WTC11 (cell line): ENCODE measurements at places on chromosomes 16 and 17.
A peak's percentile ranks its signal among the peaks of the same experiment; 100 is the strongest.

GRCh38 chr16:68367891-68368290 lies 57.1 kb downstream of the PRMT7 start:
- no peak overlapping the region for H3K27ac ChIP-seq
- H3K36me3 ChIP-seq, result no peaks in the 10 kb centered on the region
- peaks cover 28% of the 10 kb centered on the region for H3K4me1 ChIP-seq

GRCh38 chr16:66515596-66516508 lies 34.1 kb downstream of the TK2 start:
- H3K4me3 ChIP-seq, result no peak overlapping the region
- peak overlapping the region; percentile 76 for H3K27ac ChIP-seq
- peaks cover 11% of the 10 kb centered on the region for H3K36me3 ChIP-seq

GRCh38 chr17:11029791-11030190 lies 191.9 kb upstream of the PIRT start:
- H3K36me3 ChIP-seq, result peaks cover 50% of the 10 kb centered on the region
- no peak overlapping the region for H3K27ac ChIP-seq
- no peak overlapping the region for H3K4me3 ChIP-seq
- peaks cover 3% of the 10 kb centered on the region for H3K4me1 ChIP-seq
- no peak for DNase-seq
- H3K27me3 ChIP-seq, result 0 out of 2 replicates have a peak, but pooled peaks cover 5% of the 10 kb centered on the region

GRCh38 chr16:80526418-80527061 lies 14.3 kb upstream of the DYNLRB2 start:
- peak; percentile 50 for DNase-seq
- no peaks in the 10 kb centered on the region for H3K36me3 ChIP-seq
- H3K4me1 ChIP-seq, result peaks cover 7% of the 10 kb centered on the region; the same call in 1 of the 2 replicates
- H3K27me3 ChIP-seq, result no peaks in the 10 kb centered on the region; the same call in 1 of the 2 replicates

GRCh38 chr17:19645734-19646201 lies 2.8 kb upstream of the ALDH3A2 start:
- 0 out of 2 replicates have a peak overlapping the region, but pooled peaks have one; percentile 5 for H3K4me3 ChIP-seq
- H3K27me3 ChIP-seq, result peaks cover 8% of the 10 kb centered on the region
- no peaks in the 10 kb centered on the region for H3K36me3 ChIP-seq
- H3K27ac ChIP-seq, result no peak overlapping the region

DNA sequence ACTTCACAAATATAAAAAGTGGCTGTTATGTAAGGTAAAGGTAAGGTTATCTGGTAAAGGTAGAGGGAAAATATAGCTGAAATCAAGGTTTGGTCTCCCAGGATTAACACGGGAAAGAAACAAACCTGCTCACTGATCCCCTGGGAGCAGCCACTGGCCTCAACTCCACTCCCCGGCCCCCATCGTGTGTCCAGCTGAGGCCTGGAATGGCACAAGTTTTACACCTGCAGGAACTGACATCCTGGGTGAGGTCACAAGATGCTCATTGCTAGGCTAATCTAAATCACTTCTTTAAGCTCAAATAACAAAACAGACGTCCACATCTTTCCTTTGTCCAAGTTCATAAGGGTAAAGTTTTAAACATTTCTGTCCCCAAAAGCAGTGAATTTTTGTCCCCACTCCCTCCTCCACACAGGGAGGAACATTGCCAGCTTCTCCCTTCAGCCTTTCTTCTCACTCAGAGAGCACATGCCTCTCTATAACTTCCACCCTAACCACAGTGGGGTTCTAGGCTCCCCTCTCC lies 46.3 kb downstream of the ERN1 start:
- no peak overlapping the region for H3K4me3 ChIP-seq
- no peak for DNase-seq
- H3K36me3 ChIP-seq, result no peaks in the 10 kb centered on the region

DNA sequence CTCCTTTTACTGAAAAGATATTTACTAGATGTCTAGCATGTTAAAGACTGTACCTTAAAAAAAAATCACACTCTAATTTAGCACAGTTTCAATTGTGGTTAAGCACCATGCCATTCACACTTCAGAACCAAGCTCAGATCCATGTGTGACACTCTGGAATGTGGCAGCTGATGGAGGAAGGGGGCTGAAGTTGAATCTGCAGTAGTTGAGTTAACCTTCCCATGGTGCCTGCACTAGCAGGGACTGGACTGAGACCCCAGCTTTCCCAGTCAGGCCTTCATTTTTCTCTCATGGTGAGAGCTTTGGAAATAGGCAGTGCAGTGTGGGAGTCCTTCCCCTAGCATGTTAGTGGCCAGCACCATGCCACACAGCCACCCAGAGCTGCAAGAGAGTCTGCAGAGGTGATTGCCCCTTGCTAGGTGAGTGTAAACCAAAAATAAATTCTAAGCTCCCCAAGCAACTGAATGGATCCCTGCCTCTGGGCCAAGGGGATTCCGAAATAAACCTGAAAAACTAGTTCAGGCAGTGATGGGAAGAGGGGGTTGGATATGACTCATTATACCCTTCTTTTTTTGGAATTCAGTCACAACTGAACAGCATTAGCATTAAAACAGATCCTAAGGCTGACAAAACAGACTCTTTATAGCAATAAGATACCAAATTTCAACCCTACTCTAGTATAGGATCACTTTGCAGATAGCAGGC lies 208.5 kb downstream of the WWOX start:
- no peaks in the 10 kb centered on the region for H3K27me3 ChIP-seq
- H3K27ac ChIP-seq, result 0 out of 2 replicates have a peak overlapping the region, but pooled peaks have one; percentile 47
- peaks cover 64% of the 10 kb centered on the region for H3K4me1 ChIP-seq
- no peaks in the 10 kb centered on the region for H3K36me3 ChIP-seq

GRCh38 chr16:75576384-75576811 lies 10.2 kb downstream of the GABARAPL2 start:
- peaks cover 53% of the 10 kb centered on the region for H3K36me3 ChIP-seq
- no peak overlapping the region for H3K4me3 ChIP-seq
- DNase-seq, result no peak
- peak overlapping the region; percentile 66 for H3K27ac ChIP-seq
- no peaks in the 10 kb centered on the region for H3K27me3 ChIP-seq

- DNase-seq, result no peak
- H3K27ac ChIP-seq, result no peak overlapping the region
- peaks cover 38% of the 10 kb centered on the region for H3K4me1 ChIP-seq
These were observed 6.5 kb downstream of the GLIS2 start for GRCh38 chr16:4322121-4323052.

DNA sequence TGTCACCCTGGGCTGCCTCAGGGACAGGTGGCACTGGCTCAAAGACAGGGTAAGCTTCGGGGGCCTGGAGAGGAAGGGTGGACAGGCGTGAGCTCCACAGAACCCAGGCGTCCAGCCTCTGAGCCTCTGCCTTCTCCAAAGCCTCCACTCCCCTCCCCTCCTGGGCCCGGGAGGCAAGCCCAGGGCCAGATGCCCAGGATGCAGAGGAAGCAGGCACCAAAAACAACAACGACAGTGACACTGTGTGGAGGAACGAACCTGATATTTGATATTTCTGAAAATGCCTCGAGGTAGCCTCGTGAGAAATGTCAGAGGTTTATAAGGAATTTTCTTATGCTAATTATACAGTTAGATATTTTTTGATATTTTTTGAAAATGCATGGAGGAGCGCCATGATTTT lies 6.0 kb downstream of the BCL7C start:
- H3K4me3 ChIP-seq, result no peak overlapping the region
- no peak overlapping the region for H3K27ac ChIP-seq
- H3K36me3 ChIP-seq, result peaks cover 7% of the 10 kb centered on the region; the same call in 1 of the 2 replicates
- H3K4me1 ChIP-seq, result peaks cover 4% of the 10 kb centered on the region

DNA sequence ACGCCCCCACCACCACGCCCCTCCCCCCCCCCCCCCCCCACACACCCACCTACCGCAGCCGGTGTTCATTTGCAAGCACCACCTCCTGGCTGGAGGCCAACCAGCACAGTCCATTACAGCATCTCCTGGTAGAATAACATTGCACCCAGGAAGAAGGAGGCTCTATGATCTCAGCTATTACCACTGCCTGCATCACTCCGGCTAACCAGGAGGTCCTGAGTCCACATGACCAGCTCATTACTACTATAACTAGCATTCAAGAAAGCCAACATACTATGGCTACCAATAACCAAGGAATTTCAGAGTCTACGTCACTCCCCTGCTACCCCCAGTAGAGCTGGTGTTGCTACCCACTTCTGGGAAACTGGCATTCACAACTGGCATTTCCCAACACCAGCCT lies 81.1 kb upstream of the ALOX12 start:
- peaks cover 55% of the 10 kb centered on the region for H3K27me3 ChIP-seq
- H3K36me3 ChIP-seq, result peaks cover 2% of the 10 kb centered on the region
- no peak overlapping the region for H3K27ac ChIP-seq
- DNase-seq, result no peak
- H3K4me1 ChIP-seq, result peaks cover 4% of the 10 kb centered on the region

DNA sequence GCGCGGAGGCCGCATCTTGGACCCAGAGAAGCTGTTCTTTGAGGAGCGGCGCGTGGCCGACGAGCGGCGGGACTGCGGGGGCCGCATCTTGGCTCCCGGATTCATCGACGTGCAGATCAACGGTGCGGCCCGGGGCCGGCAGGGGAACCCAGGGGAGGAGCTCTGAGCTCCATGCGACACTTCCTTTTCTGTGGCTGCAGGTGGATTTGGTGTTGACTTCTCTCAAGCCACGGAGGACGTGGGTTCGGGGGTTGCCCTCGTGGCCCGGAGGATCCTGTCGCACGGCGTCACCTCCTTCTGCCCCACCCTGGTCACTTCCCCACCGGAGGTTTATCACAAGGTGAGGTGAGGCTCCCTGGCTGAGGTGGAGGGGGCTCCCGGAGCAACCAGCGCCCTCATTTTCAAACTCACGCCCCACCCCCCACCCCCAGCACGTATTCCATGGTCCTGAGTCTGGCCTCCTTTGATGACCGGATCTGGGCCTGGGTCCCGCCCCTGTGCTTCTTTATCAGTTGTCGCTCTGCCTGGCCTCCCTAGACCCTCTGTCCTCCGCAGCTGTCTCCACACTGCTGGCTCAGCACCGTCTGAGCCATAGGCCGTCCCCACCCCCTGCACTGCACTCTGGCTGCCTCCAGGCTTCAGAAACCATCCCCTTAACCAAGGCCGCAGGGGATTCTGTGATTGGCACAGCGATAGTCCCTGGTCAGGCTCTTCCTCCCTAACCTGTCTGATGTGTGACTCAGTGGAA lies 787 bp downstream of the AMDHD2 start:
- H3K27me3 ChIP-seq, result no peaks in the 10 kb centered on the region
- peaks cover 19% of the 10 kb centered on the region for H3K4me1 ChIP-seq
- DNase-seq, result no peak
- H3K36me3 ChIP-seq, result peaks cover 8% of the 10 kb centered on the region

- H3K36me3 ChIP-seq, result peaks cover 16% of the 10 kb centered on the region
- H3K27ac ChIP-seq, result no peak overlapping the region
These were observed 382.0 kb downstream of the GRIN2A start for GRCh38 chr16:9800186-9800738.

GRCh38 chr17:2433696-2434095 lies 32.8 kb upstream of the MNT start:
- peak overlapping the region; percentile 84 for H3K27ac ChIP-seq
- peaks cover 39% of the 10 kb centered on the region for H3K36me3 ChIP-seq
- peaks cover 33% of the 10 kb centered on the region for H3K4me1 ChIP-seq
- no peak overlapping the region for H3K4me3 ChIP-seq
- H3K27me3 ChIP-seq, result no peaks in the 10 kb centered on the region

GRCh38 chr17:39622380-39623006 lies 4.3 kb upstream of the PPP1R1B start:
- H3K27ac ChIP-seq, result no peak overlapping the region
- peaks cover 77% of the 10 kb centered on the region for H3K27me3 ChIP-seq
- DNase-seq, result no peak
- H3K36me3 ChIP-seq, result no peaks in the 10 kb centered on the region

GRCh38 chr17:51475730-51476129 lies 215.4 kb downstream of the UTP18 start:
- H3K27ac ChIP-seq, result no peak overlapping the region
- no peaks in the 10 kb centered on the region for H3K27me3 ChIP-seq
- H3K4me3 ChIP-seq, result no peak overlapping the region
- DNase-seq, result no peak

- peaks cover 10% of the 10 kb centered on the region for H3K36me3 ChIP-seq
- H3K27ac ChIP-seq, result no peak overlapping the region
- H3K4me1 ChIP-seq, result no peaks in the 10 kb centered on the region
- no peak for DNase-seq
These were observed 142.6 kb upstream of the CPHXL start for GRCh38 chr16:75868636-75869632.

GRCh38 chr16:81676066-81676882 lies 102.8 kb upstream of the PLCG2 start:
- no peak overlapping the region for H3K4me3 ChIP-seq
- H3K4me1 ChIP-seq, result peaks cover 5% of the 10 kb centered on the region
- peaks cover 33% of the 10 kb centered on the region for H3K36me3 ChIP-seq
- peak overlapping the region; percentile 17 for H3K27ac ChIP-seq
- no peak for DNase-seq

DNA sequence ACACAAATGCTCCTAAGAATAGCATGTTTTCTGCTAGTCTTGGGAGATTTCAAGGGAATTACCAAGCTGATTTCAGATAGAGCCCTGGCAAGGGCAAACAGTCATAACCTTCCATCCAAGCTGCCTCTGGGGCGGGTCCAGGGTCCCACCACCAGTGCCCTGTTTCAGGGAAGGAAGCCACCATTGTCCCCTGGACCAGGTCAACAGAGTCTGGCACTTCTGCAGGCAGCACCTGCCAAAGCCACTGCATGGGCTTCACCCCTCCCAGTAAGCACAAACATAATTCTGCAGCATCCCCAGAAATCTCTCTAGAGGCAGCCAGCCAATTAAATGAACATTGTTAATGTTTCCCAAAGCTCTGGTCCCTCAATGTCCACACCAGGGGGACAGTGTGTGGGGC lies 143.0 kb downstream of the SALL1 start:
- H3K4me3 ChIP-seq, result no peak overlapping the region
- H3K27ac ChIP-seq, result no peak overlapping the region
- H3K27me3 ChIP-seq, result peaks cover 3% of the 10 kb centered on the region
- DNase-seq, result no peak
- no peaks in the 10 kb centered on the region for H3K4me1 ChIP-seq

GRCh38 chr16:88857728-88858339 lies 907 bp downstream of the TRAPPC2L start:
- H3K27me3 ChIP-seq, result no peaks in the 10 kb centered on the region
- peak overlapping the region; percentile 94 for H3K27ac ChIP-seq
- H3K4me1 ChIP-seq, result peaks cover 20% of the 10 kb centered on the region
- DNase-seq, result peak; percentile 72
- peak overlapping the region; percentile 99 for H3K4me3 ChIP-seq

DNA sequence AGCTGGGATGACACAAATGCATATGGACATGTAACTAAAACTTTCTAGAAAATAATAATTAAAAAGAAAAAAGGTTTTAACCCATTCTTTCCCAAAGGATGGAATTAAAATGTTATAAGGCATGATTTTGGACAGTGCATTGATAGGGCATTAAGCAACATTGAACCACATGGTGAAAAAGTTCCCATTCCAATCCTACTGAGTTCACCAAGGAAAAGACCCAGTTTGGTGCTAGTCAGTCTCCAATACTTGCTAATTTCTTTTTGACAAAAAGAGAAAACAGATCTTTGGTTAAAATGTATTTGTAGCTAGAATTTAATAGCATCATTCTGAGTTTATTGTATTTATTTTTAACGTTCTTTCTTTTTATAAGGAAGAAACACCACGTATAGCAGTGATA lies 28.1 kb downstream of the EMP2 start:
- peaks cover 23% of the 10 kb centered on the region for H3K36me3 ChIP-seq
- DNase-seq, result no peak
- no peak overlapping the region for H3K4me3 ChIP-seq
